RWPE2 (cell line): ENCODE measurements at places on chromosomes 5 and 9.

DNA sequence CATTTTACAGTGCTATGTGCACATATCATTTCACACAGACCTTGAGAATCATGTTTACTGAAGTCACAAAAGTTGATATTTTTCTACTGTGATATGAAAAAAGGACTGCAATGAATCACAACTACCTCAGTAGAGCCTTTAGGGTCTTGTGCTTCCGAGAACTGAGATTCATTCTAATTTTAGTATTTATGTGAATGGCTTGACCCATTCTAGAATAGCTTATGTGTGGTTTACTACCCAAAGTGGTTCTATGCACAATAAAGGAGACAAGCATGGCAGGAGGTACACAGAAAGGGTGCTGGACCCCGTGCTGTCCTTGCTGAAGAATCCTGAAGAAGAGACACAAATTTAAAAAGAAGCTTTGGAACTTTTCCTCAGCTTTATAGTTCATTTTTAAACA is 28.2 kb downstream of the MEF2C start:
- no peaks in the 10 kb centered on the region for H3K36me3 ChIP-seq
- no peaks in the 10 kb centered on the region for H3K4me1 ChIP-seq
- DNase-seq = no peak
- no peak overlapping the region for H3K27ac ChIP-seq

- H3K36me3 ChIP-seq = no peaks in the 10 kb centered on the region
- no peaks in the 10 kb centered on the region for H3K27me3 ChIP-seq
- DNase-seq = no peak
- no peak overlapping the region for H3K4me3 ChIP-seq
- no peak overlapping the region for H3K27ac ChIP-seq
- peaks cover 7% of the 10 kb centered on the region for H3K4me1 ChIP-seq
Observed at GRCh38 chr9:137054932-137055384, 1.1 kb upstream of the ENTPD2 start.

DNA sequence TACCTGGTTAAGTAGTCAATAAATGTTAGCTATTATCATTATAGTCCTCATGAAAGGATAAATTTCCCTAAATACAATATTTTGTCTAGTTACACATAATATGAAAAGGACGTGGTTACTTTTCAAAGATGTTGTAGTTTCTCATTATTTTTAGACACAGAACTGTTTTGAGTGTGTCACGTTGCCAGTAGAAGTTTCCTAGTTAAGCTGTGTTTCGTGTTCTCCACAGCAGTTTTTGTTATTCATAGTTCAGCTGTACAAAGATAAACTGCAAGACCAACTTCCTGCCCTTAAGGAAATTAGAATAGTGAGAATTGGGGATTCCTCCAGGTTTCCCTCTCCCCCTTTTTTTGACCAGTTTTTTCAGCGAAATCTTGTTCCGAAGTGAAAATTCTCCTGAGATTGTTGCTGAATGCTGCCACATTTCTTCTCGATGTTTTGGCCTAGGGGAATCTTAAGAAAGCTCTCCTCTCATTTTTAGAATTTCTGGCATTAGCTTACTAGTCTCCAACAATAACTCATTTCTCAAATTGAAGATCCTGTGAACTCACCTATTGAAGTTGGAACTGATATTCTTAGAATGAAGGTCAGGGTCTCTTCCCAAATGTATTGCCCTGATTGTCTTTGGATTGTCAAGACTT is 176.1 kb downstream of the PAM start:
- H3K4me3 ChIP-seq = no peak overlapping the region
- H3K36me3 ChIP-seq = peaks cover 6% of the 10 kb centered on the region; the same call in 1 of the 2 replicates
- no peaks in the 10 kb centered on the region for H3K27me3 ChIP-seq
- no peaks in the 10 kb centered on the region for H3K4me1 ChIP-seq
- H3K27ac ChIP-seq = no peak overlapping the region
- no peak for DNase-seq

DNA sequence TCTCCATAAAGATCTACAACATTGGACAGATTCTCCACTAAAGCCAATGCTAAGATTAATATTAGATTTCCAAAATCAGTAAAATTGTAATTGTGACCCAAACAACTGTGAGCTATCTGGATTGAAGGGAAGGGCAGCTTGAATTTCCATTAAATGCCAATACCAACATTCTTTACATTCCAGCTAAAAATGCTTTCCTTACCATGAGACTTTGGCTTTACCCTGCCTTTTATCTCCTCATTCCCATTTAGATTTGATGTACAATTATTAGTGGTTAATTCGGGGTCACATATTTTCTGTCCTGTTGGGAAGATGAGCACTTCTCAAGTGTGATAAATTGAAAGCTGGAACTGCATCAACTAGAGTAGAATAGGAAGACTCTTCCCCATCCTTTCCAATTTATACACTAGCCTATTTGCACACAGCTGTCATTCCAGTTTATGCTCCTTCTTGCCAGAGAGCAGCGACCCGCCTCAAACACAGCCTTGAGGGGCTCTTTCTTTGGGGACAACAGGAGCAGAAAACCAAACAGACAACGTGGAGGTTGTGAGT is 33.1 kb upstream of the MYOT start:
- H3K36me3 ChIP-seq = no peaks in the 10 kb centered on the region
- H3K27me3 ChIP-seq = no peaks in the 10 kb centered on the region
- H3K4me3 ChIP-seq = no peak overlapping the region
- peaks cover 29% of the 10 kb centered on the region for H3K4me1 ChIP-seq

- H3K4me3 ChIP-seq = no peak overlapping the region
- H3K36me3 ChIP-seq = no peaks in the 10 kb centered on the region
- no peak for DNase-seq
- no peaks in the 10 kb centered on the region for H3K27me3 ChIP-seq
- no peaks in the 10 kb centered on the region for H3K4me1 ChIP-seq
- no peak overlapping the region for H3K27ac ChIP-seq
Observed at GRCh38 chr5:91998774-91999173, 615.7 kb upstream of the ARRDC3 start.

DNA sequence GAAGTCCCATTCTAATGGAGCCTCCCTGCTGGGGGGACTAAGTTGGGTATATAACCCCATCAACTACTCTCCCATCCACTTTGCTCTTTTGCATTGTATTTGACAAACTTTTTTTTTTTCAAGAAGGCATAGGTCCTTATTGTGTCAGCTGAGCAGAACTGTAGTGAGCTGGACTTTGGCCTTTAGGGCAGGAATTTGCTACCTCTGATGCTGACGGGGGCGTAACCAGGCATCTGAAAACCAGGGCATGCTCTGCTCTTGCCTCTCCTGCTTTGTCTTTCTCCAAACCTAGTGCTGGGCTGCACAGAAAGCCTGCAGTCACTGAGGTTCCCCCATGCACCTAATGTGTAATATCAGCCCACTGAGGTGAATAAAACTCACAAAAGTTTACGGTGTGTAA is 49.0 kb downstream of the MSX2 start:
- peaks cover 11% of the 10 kb centered on the region for H3K27me3 ChIP-seq
- H3K36me3 ChIP-seq = no peaks in the 10 kb centered on the region
- no peak overlapping the region for H3K27ac ChIP-seq
- H3K4me1 ChIP-seq = no peaks in the 10 kb centered on the region
- no peak for DNase-seq
- no peak overlapping the region for H3K4me3 ChIP-seq

DNA sequence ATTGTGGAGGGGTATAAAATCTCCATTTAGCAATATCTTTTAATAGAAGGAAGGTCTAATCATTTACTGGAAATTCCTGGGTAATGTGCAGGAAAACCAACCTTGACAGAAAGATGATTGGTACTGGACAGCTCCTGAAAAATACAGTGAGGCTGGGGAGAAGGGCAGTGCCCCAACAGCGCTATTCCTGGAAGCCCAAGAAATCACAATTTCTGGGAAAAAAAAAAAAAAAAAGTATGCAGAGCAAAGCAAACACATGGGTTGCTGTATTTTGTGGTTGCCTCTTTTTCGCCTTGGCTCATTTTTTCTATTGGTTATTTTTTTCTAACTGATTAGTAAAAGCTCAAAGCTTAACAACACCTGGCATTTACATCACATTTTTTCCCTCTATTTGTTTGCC is 249.7 kb downstream of the ENC1 start:
- no peaks in the 10 kb centered on the region for H3K36me3 ChIP-seq
- no peaks in the 10 kb centered on the region for H3K27me3 ChIP-seq
- H3K4me3 ChIP-seq = no peak overlapping the region
- H3K4me1 ChIP-seq = peaks cover 41% of the 10 kb centered on the region

DNA sequence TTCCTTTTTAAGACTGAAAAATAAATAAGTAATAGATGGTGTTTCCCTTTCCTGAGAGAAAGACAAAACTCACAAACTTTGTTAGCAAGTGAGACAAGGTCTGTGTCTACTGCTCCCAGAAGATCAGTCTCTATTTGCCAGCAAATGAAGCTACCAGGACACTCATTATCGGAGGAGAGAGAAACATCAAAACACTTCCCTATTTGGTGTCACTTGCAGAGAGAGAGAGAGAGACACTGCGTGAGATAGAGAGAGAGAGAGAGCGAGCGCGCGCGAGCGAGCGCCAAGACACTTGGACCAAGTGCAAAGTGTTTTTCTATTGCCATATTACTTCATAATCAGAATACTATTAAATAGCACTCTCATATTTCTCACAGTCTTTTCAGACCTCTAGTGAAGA is 142.7 kb downstream of the KCNN2 start:
- H3K27me3 ChIP-seq = peaks cover 17% of the 10 kb centered on the region
- H3K36me3 ChIP-seq = no peaks in the 10 kb centered on the region
- no peak for DNase-seq

DNA sequence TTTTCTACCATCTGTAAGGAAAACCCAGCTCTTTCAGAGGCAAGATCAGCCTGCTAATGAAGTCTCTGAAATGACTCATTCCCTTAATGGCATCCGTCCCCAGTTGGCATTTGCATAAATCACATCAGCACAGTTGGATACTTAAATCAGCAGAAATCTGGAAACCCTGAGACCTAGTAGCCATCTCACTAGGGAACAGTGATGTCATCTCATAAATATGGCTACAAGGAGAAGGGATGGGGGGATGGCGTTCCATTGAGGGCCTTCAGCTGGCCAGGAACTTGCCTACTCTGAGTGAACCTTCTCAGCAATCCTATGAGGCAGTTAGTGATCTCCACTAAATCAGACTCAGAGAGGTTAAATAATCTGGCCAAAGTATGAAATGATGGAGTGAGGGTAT is 81.8 kb downstream of the CMYA5 start:
- DNase-seq = no peak
- no peaks in the 10 kb centered on the region for H3K27me3 ChIP-seq
- no peak overlapping the region for H3K4me3 ChIP-seq
- no peaks in the 10 kb centered on the region for H3K36me3 ChIP-seq
- no peaks in the 10 kb centered on the region for H3K4me1 ChIP-seq

DNA sequence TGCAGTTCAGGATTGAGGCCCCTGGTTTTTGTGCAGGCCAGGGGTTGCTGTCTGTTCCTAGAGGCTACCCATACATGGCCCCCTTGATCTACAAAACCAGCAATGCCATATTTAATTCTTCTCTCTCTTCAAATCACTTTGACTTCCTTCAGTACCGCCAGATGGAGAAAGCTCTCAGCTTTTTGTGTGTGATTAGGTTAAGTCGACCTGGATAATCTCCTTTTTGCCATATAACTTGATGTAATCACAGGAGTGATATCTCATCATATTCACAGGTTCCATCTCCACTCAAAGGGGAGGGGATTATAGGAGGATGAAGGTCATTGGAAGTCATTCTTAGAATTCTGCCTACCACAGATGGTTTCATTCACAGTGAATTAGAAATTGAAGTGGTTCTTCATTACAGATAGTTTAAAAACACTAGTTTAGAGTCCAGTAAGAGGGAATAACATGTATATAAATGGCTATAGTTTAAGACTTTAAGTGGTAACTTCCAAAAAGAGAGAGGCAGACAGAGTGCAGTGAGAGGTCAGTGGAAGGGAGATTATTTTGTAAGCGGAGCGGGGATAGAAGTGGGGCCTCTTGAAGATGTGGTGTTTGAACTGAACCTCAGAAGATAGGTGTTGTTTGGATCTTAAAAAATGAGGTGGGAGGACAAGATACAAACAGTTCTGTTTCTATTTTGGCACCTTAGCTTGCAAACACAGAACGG is 85.9 kb downstream of the GALNT10 start:
- H3K36me3 ChIP-seq = no peaks in the 10 kb centered on the region
- no peaks in the 10 kb centered on the region for H3K27me3 ChIP-seq
- H3K4me3 ChIP-seq = no peak overlapping the region

DNA sequence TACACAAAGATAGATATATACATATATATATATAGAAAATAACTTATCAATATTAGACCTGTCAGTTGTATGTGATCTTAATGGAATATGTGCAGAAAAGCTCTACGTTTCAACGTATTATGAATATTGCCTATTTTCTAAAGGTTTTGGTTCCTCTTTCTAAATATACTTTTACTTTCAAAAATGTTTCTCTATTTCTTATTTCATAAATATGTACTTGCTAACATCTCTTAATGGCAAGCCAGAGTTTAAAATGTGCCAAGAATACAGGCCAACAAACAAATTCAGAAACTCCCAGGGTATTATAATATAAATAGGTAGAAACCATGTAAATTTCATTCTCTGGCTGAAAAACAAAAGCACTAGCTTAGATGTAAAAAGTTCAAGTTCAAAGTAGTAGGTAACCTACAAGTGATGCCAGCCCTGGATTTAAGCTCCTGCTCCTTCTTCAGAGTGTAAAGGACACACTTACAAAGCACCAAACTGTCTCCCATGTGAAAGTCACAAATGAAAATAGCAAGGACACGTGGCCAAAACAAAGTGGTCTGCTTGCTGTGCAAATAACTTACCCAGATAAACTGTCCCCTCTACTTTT is 685.1 kb upstream of the DMAC1 start:
- no peaks in the 10 kb centered on the region for H3K4me1 ChIP-seq
- no peaks in the 10 kb centered on the region for H3K27me3 ChIP-seq
- H3K4me3 ChIP-seq = no peak overlapping the region
- DNase-seq = no peak
- no peaks in the 10 kb centered on the region for H3K36me3 ChIP-seq

DNA sequence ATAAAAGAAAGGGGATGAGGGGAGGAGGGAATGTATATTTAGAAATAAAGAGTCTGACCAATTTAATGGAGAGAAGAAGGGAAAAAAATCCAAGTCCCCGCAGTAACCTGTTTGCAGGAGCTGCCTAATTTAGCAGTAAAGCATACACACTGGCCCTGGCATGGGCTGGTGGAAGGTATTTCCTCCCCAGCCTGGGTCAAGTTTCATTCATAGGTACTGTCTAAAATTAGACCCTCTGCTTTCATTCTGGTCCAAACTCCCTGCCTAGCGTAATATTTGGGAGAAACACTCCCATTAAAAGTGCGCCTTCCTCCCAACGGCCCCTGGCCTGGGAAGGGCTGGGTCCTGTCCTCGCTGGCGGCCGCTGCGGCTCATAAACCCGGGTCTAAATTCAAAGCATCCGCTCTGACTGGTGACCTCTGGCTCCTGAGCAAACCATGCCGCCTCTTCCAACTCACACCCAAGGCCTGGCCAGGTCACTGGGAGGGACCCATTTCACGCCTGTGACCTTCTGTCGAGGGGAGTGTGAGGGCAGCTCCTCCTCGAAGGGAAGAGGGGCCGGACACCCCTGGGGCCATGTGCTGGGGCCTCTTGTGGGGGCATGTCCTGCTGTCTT is 123.2 kb downstream of the FGF18 start:
- H3K36me3 ChIP-seq = no peaks in the 10 kb centered on the region
- no peaks in the 10 kb centered on the region for H3K27me3 ChIP-seq
- no peak for DNase-seq
- H3K4me1 ChIP-seq = no peaks in the 10 kb centered on the region
- H3K4me3 ChIP-seq = no peak overlapping the region
- H3K27ac ChIP-seq = no peak overlapping the region
